Stimulated activated naive CD4-positive, alpha-beta T cell treated with Interleukin-2 at 50 U/mL for 16 hours (primary cell): ENCODE measurements at places on chromosomes 13 and 19.

DNA sequence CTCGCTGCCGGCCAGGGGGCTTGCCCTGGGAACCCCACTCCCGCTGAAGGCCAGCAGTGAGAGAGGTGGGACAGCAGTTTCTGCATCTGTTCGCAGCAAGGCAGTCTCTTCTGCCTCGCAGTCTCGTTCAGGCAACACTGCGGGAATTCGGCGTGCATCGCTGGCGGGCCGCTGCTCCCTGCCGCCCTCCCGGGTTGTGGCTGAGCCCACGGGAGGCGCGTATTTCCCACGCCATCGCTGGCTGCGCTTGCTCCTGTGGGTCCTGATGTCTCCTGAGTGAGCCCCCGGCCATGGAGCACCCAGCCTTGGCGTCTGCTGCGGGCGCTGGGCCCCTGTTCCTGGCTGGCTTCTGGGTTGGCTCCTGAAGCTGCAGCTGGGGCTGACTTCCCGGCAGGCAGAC is 227.9 kb downstream of the TEX29 start:
- DNase-seq: no peak

DNA sequence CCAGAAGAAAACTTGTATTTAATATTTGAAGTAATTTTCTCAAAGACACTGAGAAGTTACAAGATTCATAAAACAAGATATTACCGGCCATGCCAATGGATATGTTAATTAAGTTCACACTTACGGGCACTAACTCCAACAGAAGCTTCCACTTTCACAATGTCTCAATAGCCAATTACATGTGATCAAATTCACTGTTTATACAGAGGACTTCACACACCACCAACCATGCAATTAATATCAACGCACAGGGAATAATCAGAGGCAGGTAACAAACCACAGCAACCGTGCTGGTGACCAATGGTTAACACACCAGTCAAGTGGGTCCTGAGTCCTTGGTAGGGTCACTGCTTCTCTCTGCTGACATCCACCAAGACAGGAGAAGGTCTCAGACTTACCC is 5.9 kb upstream of the ACOD1 start:
- no peak for DNase-seq

GRCh38 chr13:110512198-110512740 is 49.3 kb downstream of the RAB20 start:
- no peak for DNase-seq

DNA sequence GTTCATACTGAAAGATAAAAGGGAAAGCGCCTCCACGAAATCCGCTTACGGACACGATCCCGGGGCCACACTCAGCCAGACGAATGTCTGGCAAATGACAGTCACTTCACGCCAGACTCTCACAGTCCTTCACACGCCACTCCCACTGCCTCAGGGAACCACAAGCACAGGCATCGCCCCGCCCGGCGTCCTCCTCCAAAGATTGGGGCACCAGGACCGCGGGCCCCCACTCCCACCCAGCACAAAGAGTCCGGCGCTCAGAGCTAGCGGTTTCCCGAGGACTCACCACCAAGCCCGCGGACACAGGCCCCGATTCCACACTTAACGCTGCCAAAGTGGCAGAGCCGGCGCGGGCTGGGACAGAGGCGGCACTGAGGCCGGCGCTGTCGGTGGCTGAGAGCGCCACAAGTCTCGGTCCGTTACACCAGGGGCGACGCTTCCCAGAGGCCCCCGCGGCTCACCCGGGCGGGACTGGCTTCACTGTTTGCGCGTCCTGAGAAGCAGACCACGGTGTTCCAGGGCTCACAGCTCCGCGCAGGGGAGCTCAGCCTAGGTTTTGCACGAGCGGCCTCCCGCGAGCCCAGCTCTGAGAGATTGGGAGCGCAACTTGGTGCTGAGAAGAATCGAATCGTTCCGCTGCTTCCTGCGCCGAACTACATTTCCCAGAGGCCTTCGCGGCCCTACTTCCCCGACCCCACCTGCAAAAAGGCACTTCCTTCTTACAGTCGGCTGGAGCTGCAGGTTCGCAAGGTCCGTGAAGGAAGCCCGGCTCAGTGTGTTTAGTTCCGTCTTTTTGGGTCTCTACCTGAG is at the start of gene ZNF569:
ZNF569 (minus strand) TSS at position 647 of the 810 bp plus-strand sequence. CDS start 22,523 bp downstream, outside the sequence.
- peak; percentile 89 for DNase-seq

GRCh38 chr19:34504273-34504808 is 22.8 kb downstream of the WTIP start:
- DNase-seq: no peak

- DNase-seq: no peak
Observed at GRCh38 chr19:54152267-54152666, 7.3 kb downstream of the LENG1 start.

DNA sequence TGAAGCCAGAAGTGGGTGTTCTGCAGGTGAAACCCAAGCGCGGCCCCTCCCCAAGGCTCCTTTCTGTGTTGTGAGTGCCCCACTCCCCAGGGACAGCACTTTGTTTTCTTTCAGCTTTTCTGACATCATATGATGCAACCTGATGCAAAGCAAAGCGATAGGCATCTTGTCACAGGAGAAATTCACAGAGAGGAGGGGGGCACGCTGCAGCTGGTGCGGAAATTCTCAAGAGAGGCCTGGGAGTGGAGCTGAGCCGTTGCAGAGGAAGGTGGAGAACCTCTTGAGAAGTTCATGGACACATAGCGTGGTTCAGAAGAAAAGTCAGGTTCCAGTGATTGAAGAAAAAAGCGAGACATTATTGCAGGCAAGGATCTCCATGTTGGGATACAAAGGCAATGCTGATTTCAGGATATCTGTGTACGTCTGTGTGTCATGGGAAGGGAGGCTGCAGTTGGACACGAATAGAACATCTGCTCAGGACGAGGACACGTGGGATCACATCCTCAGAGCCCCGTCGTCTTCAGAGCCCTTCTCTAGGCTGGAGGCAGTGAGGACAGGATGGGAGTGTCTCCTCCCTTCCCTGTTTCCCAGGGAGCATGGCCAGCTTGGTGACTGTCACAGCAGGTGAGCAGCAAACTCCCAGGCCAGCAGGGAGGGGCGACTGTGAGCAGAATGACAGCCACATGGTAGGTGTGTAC is 79.2 kb downstream of the IRS2 start:
- DNase-seq: no peak
